Upper lobe of right lung (tissue), 1 donor: ENCODE measurements at places on chromosomes 6 and 20. TPM values are rescaled to one million over a fixed set of nuclear protein-coding genes. Genes with fewer than 3 reads are reported as not detected.

DNA sequence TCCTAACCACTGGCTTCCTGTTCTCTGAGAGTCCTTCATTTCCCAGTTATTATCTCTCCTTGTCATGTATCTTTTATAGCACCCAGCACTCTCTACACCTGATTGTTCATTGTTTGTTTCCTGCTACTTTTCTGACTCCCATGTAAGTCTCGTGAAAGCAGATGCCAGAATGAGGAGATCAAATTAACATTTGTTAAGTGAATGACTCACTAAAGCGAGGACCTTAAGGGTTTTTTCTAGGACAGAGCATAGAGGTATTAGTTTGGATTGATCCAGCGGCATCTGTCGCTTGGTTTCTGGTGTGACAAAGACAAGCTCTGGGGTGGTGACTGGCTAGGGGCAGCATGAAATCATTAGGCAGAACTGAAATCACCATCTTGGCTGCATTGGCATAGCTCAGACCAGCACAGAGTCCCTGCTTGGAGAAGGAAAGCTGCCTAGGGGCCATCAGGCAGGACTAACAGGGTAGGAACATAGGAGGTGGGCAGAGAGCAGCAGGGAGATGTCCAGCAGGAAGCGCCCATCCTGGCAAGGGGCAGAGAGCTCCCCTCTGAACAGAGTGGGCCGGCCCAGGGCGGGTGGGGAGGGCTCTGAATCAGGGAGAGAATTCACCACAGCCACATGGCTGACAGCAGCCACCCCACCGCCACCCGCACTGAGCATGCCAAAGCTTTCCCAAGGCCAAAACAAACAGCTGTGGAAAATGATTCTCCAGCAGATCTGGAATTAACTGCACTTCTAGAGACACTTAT, 97.1 kb upstream of the CEP85L start:
- H3K4me1 ChIP-seq: peaks cover 8% of the 10 kb centered on the region
- H3K36me3 ChIP-seq: no peaks in the 10 kb centered on the region
- no peaks in the 10 kb centered on the region for H3K27me3 ChIP-seq
- H3K4me3 ChIP-seq: no peak overlapping the region
- H3K27ac ChIP-seq: no peak overlapping the region

The HCRTR2 gene
- not detected for total RNA-seq

- DNase-seq: peak; percentile 78
- peaks cover 14% of the 10 kb centered on the region for H3K4me1 ChIP-seq
- peak overlapping the region; percentile 39 for H3K27ac ChIP-seq
- no peaks in the 10 kb centered on the region for H3K27me3 ChIP-seq
- H3K36me3 ChIP-seq: no peaks in the 10 kb centered on the region
Measured at GRCh38 chr6:6927521-6928361, 180.0 kb upstream of the RREB1 start.

The SSTR4 gene
- not detected for total RNA-seq

The PPARD gene
- total RNA-seq: 31.6 TPM

The FILIP1 gene
- 21.6 TPM for total RNA-seq

- H3K4me3 ChIP-seq: no peak overlapping the region
- H3K27me3 ChIP-seq: peaks cover 62% of the 10 kb centered on the region
- no peak for DNase-seq
- no peaks in the 10 kb centered on the region for H3K36me3 ChIP-seq
- H3K4me1 ChIP-seq: no peaks in the 10 kb centered on the region
Measured at GRCh38 chr20:63376283-63377250, 15.4 kb upstream of the CHRNA4 start.

The MAS1 gene
- total RNA-seq: not detected

- no peak overlapping the region for H3K27ac ChIP-seq
- no peaks in the 10 kb centered on the region for H3K27me3 ChIP-seq
- H3K4me3 ChIP-seq: no peak overlapping the region
- H3K36me3 ChIP-seq: no peaks in the 10 kb centered on the region
- H3K4me1 ChIP-seq: no peaks in the 10 kb centered on the region
Measured at GRCh38 chr6:65524232-65524631, 182.8 kb downstream of the EYS start.

- no peaks in the 10 kb centered on the region for H3K4me1 ChIP-seq
- no peak overlapping the region for H3K4me3 ChIP-seq
- H3K27ac ChIP-seq: no peak overlapping the region
- no peaks in the 10 kb centered on the region for H3K27me3 ChIP-seq
Measured at GRCh38 chr6:2412731-2413130, 167.3 kb upstream of the GMDS start.

The RIMS4 gene
- total RNA-seq: 3.2 TPM

DNA sequence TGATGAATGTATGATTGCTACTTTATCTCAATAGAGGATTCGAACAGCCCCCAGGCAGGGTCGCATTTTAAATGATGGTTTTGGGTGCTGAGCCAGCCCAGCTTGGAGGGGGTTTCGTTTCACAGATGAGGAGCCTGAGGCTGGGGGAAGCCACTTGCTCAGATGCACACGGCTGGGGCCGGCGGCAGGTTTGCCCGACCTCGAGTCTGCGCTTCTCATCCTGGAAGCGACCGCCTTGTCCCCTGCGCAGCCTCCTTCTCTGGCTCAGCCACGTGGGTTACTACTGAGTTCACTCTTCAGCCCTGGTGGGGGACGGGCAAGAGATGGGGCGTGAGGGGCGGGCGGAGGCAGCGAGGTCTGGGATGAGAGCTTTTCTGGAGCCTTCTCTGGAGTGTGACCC, 25.3 kb downstream of the NTSR1 start:
- peaks cover 14% of the 10 kb centered on the region for H3K27me3 ChIP-seq
- H3K4me3 ChIP-seq: no peak overlapping the region
- peak; percentile 56 for DNase-seq
- H3K36me3 ChIP-seq: no peaks in the 10 kb centered on the region

DNA sequence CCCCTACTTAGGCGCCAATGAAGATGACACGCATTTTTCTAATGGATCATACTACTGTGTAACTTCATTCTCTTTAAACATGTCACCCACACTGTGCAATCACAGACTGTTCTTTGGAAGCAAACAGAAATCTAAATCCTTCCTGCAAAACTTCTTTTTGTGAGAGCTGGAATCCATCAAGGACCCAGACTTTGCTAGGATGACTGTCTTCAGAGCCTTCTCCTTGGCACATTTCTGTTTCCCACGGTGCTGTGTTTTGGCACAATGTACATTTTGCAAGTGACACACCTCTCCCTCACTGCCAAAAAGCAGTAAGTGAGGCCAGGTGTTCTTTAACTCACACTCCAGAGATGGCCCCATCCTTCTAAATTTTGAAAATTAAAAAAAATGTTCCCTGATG, 21.7 kb upstream of the TAGAP start:
- H3K27me3 ChIP-seq: no peaks in the 10 kb centered on the region
- no peaks in the 10 kb centered on the region for H3K36me3 ChIP-seq
- peaks cover 10% of the 10 kb centered on the region for H3K4me1 ChIP-seq

GRCh38 chr6:113281014-113281413, 576.1 kb upstream of the MARCKS start:
- no peak for DNase-seq
- H3K4me3 ChIP-seq: no peak overlapping the region
- no peaks in the 10 kb centered on the region for H3K27me3 ChIP-seq
- H3K4me1 ChIP-seq: no peaks in the 10 kb centered on the region

DNA sequence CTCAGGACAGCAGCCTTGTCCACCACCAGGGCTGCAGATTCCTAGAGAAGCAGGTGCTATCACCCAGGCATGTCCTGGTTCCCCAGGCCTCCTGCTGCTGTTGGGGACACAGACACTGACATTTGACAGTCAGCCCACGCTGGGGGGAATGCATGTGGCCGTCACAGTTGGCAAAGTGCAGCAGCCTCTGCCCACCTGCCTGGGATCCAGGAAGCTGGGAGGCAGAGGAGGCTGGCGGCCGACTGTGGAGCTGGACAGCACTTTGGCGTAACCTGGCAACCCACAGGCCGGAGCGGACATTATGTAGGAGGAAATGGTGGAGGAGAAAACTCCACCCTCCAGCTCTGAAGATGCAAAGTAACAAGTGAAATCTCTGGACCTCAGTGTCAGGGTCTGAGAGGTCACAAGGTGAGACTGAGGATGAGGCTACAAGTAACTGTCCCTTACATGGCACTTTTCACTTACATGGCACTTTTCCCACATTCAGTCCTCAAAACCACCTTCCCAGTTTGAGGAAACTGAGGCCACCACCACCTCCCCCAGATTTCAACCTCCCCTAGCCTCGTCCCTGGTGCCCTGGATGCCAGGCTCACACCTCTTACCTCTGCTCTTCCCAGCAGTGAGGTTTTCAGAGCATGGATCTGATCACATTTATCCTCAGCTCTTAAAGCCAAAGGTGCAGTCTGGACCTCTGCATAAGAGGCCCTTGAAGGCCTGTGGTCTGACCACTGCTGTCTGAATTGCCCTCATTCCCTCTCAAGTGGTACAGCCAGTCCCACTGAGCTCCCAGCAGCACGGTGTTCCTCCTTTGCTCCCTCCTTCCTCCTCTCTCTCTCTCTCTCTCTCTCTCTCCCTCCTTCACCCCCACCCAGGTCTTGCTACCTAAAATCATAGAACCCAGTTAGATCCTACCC, 8.7 kb downstream of the MAP1LC3A start:
- no peaks in the 10 kb centered on the region for H3K4me1 ChIP-seq
- no peak overlapping the region for H3K4me3 ChIP-seq
- no peaks in the 10 kb centered on the region for H3K36me3 ChIP-seq
- H3K27me3 ChIP-seq: no peaks in the 10 kb centered on the region
- DNase-seq: no peak

DNA sequence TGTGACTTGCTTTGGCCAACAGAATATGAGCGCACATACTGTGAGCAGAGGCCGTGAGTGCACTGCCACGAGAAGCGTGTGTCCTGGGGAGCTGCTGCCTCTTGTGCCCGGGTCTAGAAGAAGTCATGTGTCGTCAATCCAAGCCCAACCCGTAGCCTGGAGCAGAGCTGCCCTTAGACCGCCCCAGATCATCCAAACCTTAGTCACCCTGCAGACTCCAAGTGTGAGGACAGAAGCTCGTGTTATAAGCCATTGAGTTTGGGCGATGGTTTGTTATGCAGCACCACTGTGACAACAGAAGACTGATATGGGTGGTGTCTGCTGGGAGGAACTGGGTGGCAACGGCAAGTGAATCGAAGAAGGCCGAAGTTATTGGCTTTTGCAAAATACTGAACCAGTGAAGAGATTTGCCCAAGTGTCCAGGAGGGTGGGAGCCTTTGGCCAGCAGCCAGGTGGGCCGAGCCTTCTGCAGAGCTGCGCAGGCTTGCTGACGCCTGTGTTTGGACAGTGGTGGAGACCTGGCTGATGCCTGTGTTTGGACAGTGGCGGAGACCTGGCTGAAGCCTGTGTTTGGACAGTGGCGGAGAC, 101.3 kb upstream of the SULF2 start:
- DNase-seq: no peak
- H3K4me1 ChIP-seq: no peaks in the 10 kb centered on the region
- no peak overlapping the region for H3K4me3 ChIP-seq
- H3K27ac ChIP-seq: no peak overlapping the region

DNA sequence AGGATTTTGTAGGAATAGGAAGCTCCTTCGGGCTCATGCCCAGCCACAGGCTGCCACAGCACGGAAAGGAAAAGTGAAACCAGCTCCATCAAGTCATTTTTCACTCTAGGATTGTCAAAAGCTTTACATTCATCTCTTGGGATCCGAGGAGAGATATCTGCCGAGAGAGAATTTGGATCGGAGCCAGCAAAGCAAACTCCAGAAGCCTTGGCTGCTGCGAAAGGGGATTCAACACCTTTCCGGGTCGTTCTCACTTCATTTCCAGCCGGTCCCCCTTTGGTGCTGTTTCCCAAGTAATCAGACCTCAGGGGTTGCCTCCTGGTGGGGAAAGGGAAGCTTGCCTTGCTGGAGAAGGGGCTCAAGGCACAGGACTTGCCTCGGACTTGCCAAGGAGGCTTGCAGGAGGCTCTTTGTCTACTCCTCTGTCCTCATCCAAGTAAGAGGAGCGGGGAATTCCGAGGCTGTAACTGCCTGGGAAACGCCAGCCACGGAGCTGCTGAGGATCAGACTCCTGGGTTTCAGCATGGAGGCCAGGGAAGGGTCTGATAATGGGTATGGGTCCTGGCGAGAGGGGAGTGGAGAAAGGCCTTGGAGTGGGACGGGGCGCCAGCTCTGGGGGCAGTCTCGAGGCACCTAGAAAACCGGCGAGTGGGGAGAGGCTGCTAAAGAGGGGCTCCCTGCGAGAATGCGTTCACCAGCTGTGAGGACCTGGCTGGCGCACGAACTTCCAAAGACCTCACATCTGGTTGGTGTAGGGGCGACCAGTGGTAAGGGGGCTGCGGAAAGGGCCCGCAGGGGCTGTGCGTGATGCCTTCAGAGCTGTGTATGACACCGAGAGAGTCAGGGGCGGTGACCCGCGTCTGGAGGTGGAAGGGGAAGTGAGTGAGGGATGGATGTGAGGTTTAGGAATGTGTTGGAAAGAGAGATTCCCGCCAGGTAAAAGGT, 702 bp downstream of the ETV7 start:
- H3K4me3 ChIP-seq: peak overlapping the region; percentile 78
- H3K27me3 ChIP-seq: no peaks in the 10 kb centered on the region
- H3K4me1 ChIP-seq: peaks cover 13% of the 10 kb centered on the region
- H3K36me3 ChIP-seq: no peaks in the 10 kb centered on the region

GRCh38 chr6:139699335-139699734, 324.9 kb upstream of the CITED2 start:
- H3K36me3 ChIP-seq: no peaks in the 10 kb centered on the region
- no peaks in the 10 kb centered on the region for H3K27me3 ChIP-seq
- H3K4me3 ChIP-seq: no peak overlapping the region
- H3K4me1 ChIP-seq: peaks cover 11% of the 10 kb centered on the region
- no peak for DNase-seq

The ATP9A gene
- total RNA-seq: 32.1 TPM

The LY6G5C gene
- 3.4 TPM for total RNA-seq

DNA sequence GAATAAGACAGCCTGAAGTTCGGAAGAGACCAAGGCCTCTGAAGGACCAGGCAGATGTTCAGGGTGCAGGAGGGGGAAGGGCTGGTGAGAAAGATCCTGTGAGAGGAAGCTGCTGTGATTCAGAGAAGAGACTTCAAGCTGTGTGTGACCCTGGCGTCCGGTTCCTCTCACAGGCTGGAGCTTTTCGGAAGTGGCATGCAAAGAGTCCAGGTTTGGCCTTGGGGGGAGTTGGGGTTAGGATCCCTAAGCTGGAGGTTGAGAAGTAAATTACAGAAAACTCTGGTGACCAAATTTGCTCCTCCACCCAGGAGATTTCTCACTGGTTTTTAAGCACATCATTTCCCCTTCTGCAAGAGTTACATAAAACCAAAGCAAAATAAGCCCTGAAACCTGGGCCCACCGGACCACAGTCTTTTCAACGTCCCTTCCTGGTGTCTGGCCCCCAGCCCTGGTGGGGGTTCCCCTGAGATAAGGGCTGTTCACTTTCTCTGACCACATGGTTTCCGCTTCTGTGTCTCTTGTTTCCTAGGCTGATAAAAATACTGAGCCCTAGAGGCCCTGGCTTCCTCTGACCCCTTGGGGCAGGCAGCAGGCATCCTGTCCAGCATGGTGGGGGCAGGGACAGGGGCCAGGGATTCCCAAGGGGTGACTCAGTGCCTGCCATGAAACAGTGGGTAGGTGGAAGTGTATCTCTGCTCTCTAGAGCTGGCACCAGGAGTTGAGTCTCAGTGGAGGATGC, 12.0 kb upstream of the LTA start:
- H3K27me3 ChIP-seq: no peaks in the 10 kb centered on the region
- H3K4me3 ChIP-seq: no peak overlapping the region
- peak overlapping the region; percentile 73 for H3K27ac ChIP-seq
- DNase-seq: peak; percentile 73
- peaks cover 26% of the 10 kb centered on the region for H3K36me3 ChIP-seq

The ELOVL5 gene
- 80.4 TPM for total RNA-seq

- H3K36me3 ChIP-seq: no peaks in the 10 kb centered on the region
- H3K27me3 ChIP-seq: peaks cover 27% of the 10 kb centered on the region
- H3K4me3 ChIP-seq: peak overlapping the region; percentile 17
- no peak for DNase-seq
Measured at GRCh38 chr20:1898482-1899240, 3.5 kb downstream of the SIRPA start.

- no peak for DNase-seq
- H3K4me1 ChIP-seq: peaks cover 18% of the 10 kb centered on the region
- peak overlapping the region; percentile 25 for H3K27ac ChIP-seq
- peaks cover 79% of the 10 kb centered on the region for H3K36me3 ChIP-seq
- no peak overlapping the region for H3K4me3 ChIP-seq
- H3K27me3 ChIP-seq: no peaks in the 10 kb centered on the region
Measured at GRCh38 chr6:42692137-42692911, 30.1 kb downstream of the PRPH2 start.

The ADGRG6 gene
- 47.6 TPM for total RNA-seq
